ENCODE measurements at places on chromosomes 16 and 17. TPM values are rescaled to one million over a fixed set of nuclear protein-coding genes. Genes with fewer than 3 reads are reported as not detected.
A peak's percentile ranks its signal among the peaks of the same experiment; 100 is the strongest.

DNA sequence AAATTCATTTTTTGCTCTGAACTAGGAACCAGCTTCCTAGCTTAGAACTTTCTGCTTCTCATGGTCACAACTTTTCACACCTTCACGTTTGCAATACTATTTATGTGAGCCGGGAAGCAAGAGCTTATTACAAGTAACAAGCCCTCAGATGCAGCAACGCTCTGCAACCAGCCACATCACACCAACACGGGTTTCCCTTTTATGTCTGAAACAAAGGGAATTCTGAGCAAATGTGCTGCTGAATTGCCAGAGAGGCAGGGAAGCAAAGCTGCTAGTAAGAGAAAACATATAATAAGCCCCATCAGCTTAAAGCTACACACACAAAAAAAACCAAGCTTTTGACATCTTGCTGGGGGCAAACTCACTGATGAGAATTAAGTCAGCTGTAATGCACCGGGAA, 122.2 kb downstream of the SLC39A11 start:
- no peak overlapping the region for H3K4me3 ChIP-seq
- no peaks in the 10 kb centered on the region for H3K36me3 ChIP-seq
- peak; percentile 49 for DNase-seq
- peaks cover 4% of the 10 kb centered on the region for H3K4me1 ChIP-seq
- no peaks in the 10 kb centered on the region for H3K27me3 ChIP-seq

The RFFL gene
- 39.3 TPM for total RNA-seq

GRCh38 chr17:82980632-82981031, 98.8 kb upstream of the METRNL start:
- DNase-seq: peak; percentile 36
- no peaks in the 10 kb centered on the region for H3K36me3 ChIP-seq
- no peaks in the 10 kb centered on the region for H3K27me3 ChIP-seq
- no peak overlapping the region for H3K27ac ChIP-seq
- H3K4me1 ChIP-seq: no peaks in the 10 kb centered on the region

- no peaks in the 10 kb centered on the region for H3K4me1 ChIP-seq
- DNase-seq: no peak
- H3K27ac ChIP-seq: no peak overlapping the region
- H3K36me3 ChIP-seq: no peaks in the 10 kb centered on the region
- H3K27me3 ChIP-seq: peaks cover 19% of the 10 kb centered on the region
Measured at GRCh38 chr17:52147431-52147830, 11.1 kb downstream of the CA10 start.

GRCh38 chr16:81632392-81633146, 146.5 kb upstream of the PLCG2 start:
- no peaks in the 10 kb centered on the region for H3K27me3 ChIP-seq
- no peak overlapping the region for H3K4me3 ChIP-seq
- H3K36me3 ChIP-seq: no peaks in the 10 kb centered on the region
- no peak overlapping the region for H3K27ac ChIP-seq
- peaks cover 31% of the 10 kb centered on the region for H3K4me1 ChIP-seq

The C16orf74 gene
- 3.6 TPM for total RNA-seq

The GUCY2D gene
- total RNA-seq: 1.6 TPM

DNA sequence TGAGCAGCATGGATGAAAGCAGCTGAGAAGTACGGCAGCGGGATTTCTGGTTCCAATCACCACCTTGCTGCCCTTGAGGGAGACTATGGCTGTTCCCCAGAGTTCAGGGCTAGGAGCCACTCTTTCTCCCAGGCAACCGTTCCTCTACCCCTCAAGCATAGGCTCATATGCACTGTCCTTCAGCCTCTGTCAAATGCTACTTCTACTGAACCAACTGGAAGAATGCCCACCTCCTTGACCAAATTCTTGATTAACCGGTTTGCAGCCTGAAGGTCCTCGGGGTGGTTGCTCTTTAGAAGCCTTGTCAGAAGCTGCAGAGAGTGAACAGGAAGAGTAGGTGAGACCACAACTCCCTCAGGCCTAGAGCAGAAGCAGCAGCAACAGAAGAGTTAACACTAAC, 23.8 kb downstream of the GGA2 start:
- H3K27ac ChIP-seq: no peak overlapping the region
- H3K36me3 ChIP-seq: peaks cover 89% of the 10 kb centered on the region
- no peak for DNase-seq
- no peak overlapping the region for H3K4me3 ChIP-seq
- H3K4me1 ChIP-seq: no peaks in the 10 kb centered on the region
- H3K27me3 ChIP-seq: no peaks in the 10 kb centered on the region

The CD19 gene
- 0.35 TPM for total RNA-seq

The LITAFD gene
- not detected for total RNA-seq

The CRYBA1 gene
- total RNA-seq: not detected

DNA sequence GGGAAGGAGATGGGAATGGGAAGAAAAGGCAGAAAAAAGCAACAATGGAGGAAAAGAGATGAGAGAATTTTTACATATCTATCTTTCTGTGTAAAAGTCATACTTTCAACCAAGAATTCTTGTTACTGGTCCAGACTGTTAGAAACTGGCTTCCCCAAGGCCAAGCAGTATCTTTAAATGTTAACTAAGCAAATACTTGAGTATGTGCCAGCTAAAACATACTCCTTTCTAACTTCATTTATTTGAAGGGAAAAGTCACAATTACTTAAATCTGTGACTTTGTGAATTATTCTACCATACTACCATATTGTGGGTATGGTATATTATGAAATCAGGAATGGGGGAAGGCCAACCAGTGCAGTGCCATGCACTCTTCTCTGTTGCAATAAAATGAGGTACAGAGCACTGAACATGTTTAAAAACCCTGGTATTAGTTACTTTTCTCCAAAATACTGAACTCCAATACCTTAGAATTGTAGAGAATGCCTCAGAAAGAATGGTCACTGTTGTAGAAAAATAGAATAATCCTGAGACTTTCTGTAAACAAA, 92.3 kb upstream of the C17orf78 start:
- no peaks in the 10 kb centered on the region for H3K4me1 ChIP-seq
- H3K27ac ChIP-seq: no peak overlapping the region
- peaks cover 29% of the 10 kb centered on the region for H3K36me3 ChIP-seq
- H3K4me3 ChIP-seq: no peak overlapping the region

- H3K4me1 ChIP-seq: no peaks in the 10 kb centered on the region
- DNase-seq: no peak
- no peak overlapping the region for H3K4me3 ChIP-seq
- no peak overlapping the region for H3K27ac ChIP-seq
Measured at GRCh38 chr17:71375948-71376347, 744.9 kb upstream of the SOX9 start.

GRCh38 chr17:80471922-80472321, 4.5 kb downstream of the NPTX1 start:
- H3K27ac ChIP-seq: no peak overlapping the region
- DNase-seq: no peak
- H3K4me3 ChIP-seq: no peak overlapping the region
- H3K36me3 ChIP-seq: no peaks in the 10 kb centered on the region
- peaks cover 99% of the 10 kb centered on the region for H3K27me3 ChIP-seq

The DDX5 gene
- 418 TPM for total RNA-seq

The TAC4 gene
- total RNA-seq: 1.6 TPM

- H3K4me3 ChIP-seq: no peak overlapping the region
- no peaks in the 10 kb centered on the region for H3K27me3 ChIP-seq
- no peak for DNase-seq
- H3K27ac ChIP-seq: no peak overlapping the region
Measured at GRCh38 chr17:15012351-15012980, 252.7 kb downstream of the PMP22 start.

DNA sequence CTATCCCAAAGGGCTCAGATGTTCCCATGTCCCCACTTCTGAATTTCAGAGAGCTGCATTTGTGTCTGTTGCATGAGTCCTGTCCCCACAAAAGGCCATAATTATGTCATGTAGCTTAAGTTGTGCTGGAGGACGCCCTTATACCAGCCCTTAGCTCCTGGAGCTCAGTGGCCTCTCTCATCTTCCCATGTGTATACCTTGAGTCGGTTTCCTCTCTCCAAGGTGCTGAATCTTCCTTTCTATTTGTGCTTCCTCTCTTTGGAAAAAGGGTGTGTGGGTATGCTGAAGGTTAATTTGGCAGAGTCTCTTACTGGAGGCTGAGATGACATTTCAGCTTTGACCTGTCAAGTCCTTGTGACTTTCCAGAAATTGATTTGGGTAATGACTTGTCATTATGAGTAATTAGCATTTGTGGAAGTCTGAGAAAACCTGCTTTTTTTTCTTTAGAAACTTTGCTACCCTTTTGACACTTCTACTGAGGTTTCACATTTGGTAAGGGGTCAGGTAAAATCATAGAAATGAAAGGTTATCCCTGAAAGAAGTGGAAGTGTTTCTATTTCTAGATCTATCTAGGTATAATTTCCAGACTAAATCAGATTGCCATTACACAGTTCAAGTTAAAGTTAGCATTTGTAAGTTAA, 185.4 kb downstream of the ABCC12 start:
- no peak overlapping the region for H3K27ac ChIP-seq
- no peaks in the 10 kb centered on the region for H3K4me1 ChIP-seq
- H3K27me3 ChIP-seq: no peaks in the 10 kb centered on the region
- H3K36me3 ChIP-seq: no peaks in the 10 kb centered on the region
- H3K4me3 ChIP-seq: no peak overlapping the region

The SEZ6 gene
- total RNA-seq: not detected

GRCh38 chr16:75475420-75475847, 10.9 kb upstream of the TMEM170A start:
- DNase-seq: no peak
- H3K27ac ChIP-seq: no peak overlapping the region
- H3K27me3 ChIP-seq: no peaks in the 10 kb centered on the region
- no peak overlapping the region for H3K4me3 ChIP-seq
- H3K36me3 ChIP-seq: no peaks in the 10 kb centered on the region
- no peaks in the 10 kb centered on the region for H3K4me1 ChIP-seq

- H3K36me3 ChIP-seq: no peaks in the 10 kb centered on the region
- DNase-seq: peak; percentile 39
- H3K4me3 ChIP-seq: no peak overlapping the region
- H3K4me1 ChIP-seq: peaks cover 5% of the 10 kb centered on the region
- H3K27me3 ChIP-seq: peaks cover 20% of the 10 kb centered on the region
Measured at GRCh38 chr16:2784358-2785100, 2.8 kb downstream of the PRSS33 start.

The CDRT15 gene
- total RNA-seq: not detected

DNA sequence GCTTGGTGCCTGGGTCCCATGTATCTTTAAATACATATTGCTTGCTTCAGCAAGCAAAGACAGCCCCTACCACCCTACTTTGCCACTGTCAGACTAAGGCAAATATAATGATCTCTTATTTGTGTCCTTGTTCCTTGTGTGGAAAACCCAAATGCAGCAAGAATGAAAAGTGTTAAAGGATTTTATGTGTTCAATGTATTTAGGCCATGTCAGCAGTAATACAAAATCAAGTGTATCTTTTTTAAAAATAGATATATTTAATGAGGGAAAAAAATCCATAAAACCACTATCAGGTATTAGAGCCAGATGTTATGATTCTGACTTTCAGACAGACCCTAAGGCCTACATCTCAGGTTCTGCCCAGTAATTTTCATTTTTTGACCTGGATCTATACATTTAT, 374.5 kb downstream of the SEC14L1 start:
- H3K4me1 ChIP-seq: no peaks in the 10 kb centered on the region
- H3K27ac ChIP-seq: no peak overlapping the region
- no peak overlapping the region for H3K4me3 ChIP-seq
- H3K27me3 ChIP-seq: no peaks in the 10 kb centered on the region
- no peaks in the 10 kb centered on the region for H3K36me3 ChIP-seq

GRCh38 chr17:80816241-80817103, 175.2 kb upstream of the CHMP6 start:
- peak; percentile 43 for DNase-seq
- H3K4me1 ChIP-seq: no peaks in the 10 kb centered on the region
- H3K27ac ChIP-seq: no peak overlapping the region
- H3K4me3 ChIP-seq: no peak overlapping the region
- H3K36me3 ChIP-seq: peaks cover 3% of the 10 kb centered on the region
- H3K27me3 ChIP-seq: no peaks in the 10 kb centered on the region

The AFMID gene
- total RNA-seq: 52.4 TPM

DNA sequence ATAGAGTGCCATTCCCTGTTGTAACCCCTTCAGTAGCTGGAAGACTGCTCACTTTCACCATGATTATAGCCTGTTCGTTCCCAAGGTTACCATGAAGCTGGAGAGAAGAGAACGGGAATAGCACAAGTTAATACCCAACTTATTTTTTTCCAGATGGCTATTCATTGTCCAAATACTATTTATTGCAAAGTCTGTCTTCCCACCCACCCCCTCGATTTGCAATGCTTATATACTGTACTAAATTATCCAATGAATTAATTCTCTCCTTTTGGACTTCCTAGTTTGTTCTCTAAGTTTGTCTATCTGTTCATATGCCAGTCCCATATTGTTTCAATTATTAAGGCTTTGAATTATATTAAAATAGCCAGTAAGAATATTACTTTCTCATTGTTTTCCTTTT, 231.0 kb downstream of the RAB11FIP4 start:
- no peaks in the 10 kb centered on the region for H3K4me1 ChIP-seq
- no peaks in the 10 kb centered on the region for H3K27me3 ChIP-seq
- H3K27ac ChIP-seq: no peak overlapping the region
- no peak overlapping the region for H3K4me3 ChIP-seq
- no peak for DNase-seq
- no peaks in the 10 kb centered on the region for H3K36me3 ChIP-seq

- H3K4me3 ChIP-seq: no peak overlapping the region
- DNase-seq: no peak
- no peaks in the 10 kb centered on the region for H3K27me3 ChIP-seq
- no peak overlapping the region for H3K27ac ChIP-seq
- no peaks in the 10 kb centered on the region for H3K4me1 ChIP-seq
- H3K36me3 ChIP-seq: no peaks in the 10 kb centered on the region
Measured at GRCh38 chr16:52398491-52398960, 148.4 kb downstream of the TOX3 start.

The PLA2G10 gene
- 0.53 TPM for total RNA-seq

GRCh38 chr16:66199189-66199588, 167.3 kb upstream of the CDH5 start:
- H3K27me3 ChIP-seq: no peaks in the 10 kb centered on the region
- peak; percentile 6 for DNase-seq
- H3K36me3 ChIP-seq: no peaks in the 10 kb centered on the region
- no peaks in the 10 kb centered on the region for H3K4me1 ChIP-seq
- no peak overlapping the region for H3K27ac ChIP-seq

DNA sequence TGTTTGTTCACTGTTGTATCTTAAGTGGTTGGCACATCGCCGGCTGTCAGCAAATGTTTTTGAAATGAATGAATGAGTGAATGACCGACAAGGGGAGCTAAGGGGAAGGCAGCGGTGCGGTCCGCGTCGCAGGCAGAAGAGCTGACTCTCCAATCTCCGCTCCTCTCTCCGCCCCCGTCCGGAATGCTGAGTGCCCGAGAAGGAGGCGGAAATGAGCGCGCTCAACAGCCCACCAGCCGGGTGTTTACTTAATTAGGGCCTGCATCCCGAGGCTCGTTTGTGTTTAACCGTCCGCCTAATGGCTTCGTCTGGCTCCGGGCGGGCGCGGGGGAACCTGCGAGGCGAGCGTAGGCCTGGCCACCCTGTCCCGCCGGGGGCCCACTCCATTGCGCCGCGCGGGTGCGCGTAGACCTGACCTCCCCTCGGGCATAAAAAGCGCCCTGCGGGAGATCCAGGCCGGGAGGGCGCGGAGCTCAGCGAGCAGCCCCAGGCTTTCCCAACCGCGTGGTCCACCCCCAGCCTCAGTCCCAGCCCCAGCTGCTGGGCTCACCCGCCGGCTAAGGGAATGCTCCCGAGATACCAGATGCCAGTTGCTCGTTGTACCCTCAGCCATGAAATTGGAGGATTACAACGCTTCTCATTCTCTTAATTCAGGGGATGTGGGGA, 2.5 kb upstream of the CDH3 start:
- no peaks in the 10 kb centered on the region for H3K36me3 ChIP-seq
- peak; percentile 95 for DNase-seq
- peaks cover 34% of the 10 kb centered on the region for H3K27me3 ChIP-seq
- peak overlapping the region; percentile 70 for H3K4me3 ChIP-seq
- H3K27ac ChIP-seq: no peak overlapping the region
- H3K4me1 ChIP-seq: peaks cover 3% of the 10 kb centered on the region

The ADAP2 gene
- 1.9 TPM for total RNA-seq

Data from endodermal cell (in vitro differentiated cells).